ENCODE measurements at places on chromosomes 6 and 20. TPM values are rescaled to one million over a fixed set of nuclear protein-coding genes. Genes with fewer than 3 reads are reported as not detected.

The MEA1 gene
- total RNA-seq: 102 TPM

The MROH8 gene
- total RNA-seq: 1.1 TPM

The TMEM217 gene
- total RNA-seq: 0.14 TPM

The KLC4 gene
- total RNA-seq: 24.8 TPM

The SLC52A3 gene
- total RNA-seq: 33.8 TPM

The SRPK1 gene
- total RNA-seq: 74.1 TPM

The NNAT gene
- 205 TPM for total RNA-seq

The OARD1 gene
- 15.3 TPM for total RNA-seq

The SEMG1 gene
- 0.81 TPM for total RNA-seq

All from H7 (cell line).